H1 (cell line): ENCODE measurements at places on chromosomes 1 and 21.

DNA sequence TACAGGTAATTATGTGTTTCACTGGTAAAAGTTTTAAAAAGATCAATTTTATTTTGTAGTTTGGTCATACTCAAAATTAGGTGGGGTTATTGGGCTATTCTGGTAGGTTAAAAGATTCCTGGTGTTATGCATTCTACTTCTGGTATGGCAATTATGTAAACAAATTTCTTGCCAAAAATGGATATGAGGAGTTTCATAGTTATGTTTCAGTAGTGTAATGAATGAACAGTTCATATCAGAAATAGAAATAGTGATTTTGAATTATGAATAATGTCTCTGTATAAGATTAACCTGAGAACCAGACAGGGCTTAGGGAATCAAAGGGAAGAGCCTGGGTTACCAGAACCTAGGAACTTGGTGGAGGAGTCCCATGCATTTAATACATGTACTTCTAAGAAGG lies 15.9 kb downstream of the ATF6 start:
- no peaks in the 10 kb centered on the region for H3K36me3 ChIP-seq
- H3K27me3 ChIP-seq: no peaks in the 10 kb centered on the region
- no peak for DNase-seq
- no peak overlapping the region for H3K27ac ChIP-seq
- no peak overlapping the region for H3K4me3 ChIP-seq
- no peaks in the 10 kb centered on the region for H3K4me1 ChIP-seq

- H3K27me3 ChIP-seq: no peaks in the 10 kb centered on the region
- H3K4me3 ChIP-seq: no peak overlapping the region
- DNase-seq: no peak
- H3K36me3 ChIP-seq: no peaks in the 10 kb centered on the region
- peaks cover 3% of the 10 kb centered on the region; the same call in 1 of the 2 replicates for H3K4me1 ChIP-seq
Observed at GRCh38 chr21:37374027-37374426, 7.5 kb downstream of the DYRK1A start.

- H3K4me3 ChIP-seq: no peak overlapping the region
Observed at GRCh38 chr1:180562640-180563025, 3.9 kb downstream of the OVAAL start.

DNA sequence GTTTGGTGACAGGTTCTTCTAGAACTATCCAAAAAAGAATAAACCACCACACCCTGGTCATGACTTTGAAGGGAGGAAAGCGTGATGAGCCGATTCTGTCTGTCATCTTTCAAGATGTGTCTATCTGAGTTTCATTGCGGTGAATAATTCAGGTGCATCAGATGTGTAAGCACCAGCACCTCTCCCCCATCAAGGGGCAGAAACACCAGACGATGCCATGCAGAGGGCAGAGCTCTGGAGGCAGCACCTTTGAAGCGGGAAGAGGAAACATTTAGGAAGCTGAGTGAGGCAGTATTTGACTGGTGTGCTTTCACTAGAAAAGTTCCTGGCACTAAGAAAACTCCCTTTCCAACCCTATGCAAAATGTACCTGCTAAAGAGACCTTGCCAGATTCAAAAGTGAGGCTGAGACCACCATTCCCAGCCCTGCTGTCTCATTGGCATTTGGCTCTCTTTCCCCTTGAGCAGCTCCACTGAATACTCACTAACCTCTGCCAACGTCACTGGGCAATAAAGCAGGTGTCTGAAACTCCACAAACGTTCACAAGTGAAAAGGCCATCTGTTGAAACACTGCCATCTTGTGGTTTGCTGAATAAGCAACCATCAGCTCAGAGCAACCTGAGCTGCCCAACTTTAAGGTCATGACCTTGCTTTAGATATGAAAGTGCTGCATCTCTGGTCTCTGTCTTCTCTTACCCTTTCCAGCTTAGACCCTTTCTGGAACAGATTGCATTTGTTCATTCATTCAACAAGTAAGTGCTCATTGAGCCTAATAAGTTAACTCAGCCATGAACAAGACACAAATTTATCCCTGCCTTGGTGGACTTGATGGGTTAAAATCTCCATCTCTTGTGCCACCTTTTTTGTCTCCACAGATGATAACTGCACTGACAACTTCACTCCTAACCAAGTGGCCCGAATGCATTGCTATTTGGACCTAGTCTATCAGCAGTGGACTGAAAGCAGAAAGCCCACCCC lies 228.6 kb downstream of the PAPPA2 start:
- H3K27me3 ChIP-seq: no peaks in the 10 kb centered on the region
- no peak overlapping the region for H3K4me3 ChIP-seq
- no peak overlapping the region for H3K27ac ChIP-seq
- H3K4me1 ChIP-seq: peaks cover 7% of the 10 kb centered on the region
- H3K36me3 ChIP-seq: no peaks in the 10 kb centered on the region
- DNase-seq: no peak

- H3K36me3 ChIP-seq: no peaks in the 10 kb centered on the region
- no peak overlapping the region for H3K4me3 ChIP-seq
- no peak for DNase-seq
- no peaks in the 10 kb centered on the region for H3K4me1 ChIP-seq
Observed at GRCh38 chr1:217062586-217062985, 339.4 kb upstream of the ESRRG start.

GRCh38 chr1:204073837-204074273 lies 940 bp downstream of the SOX13 start:
- peaks cover 27% of the 10 kb centered on the region for H3K4me1 ChIP-seq
- no peaks in the 10 kb centered on the region for H3K36me3 ChIP-seq
- peak overlapping the region; percentile 98 for H3K4me3 ChIP-seq
- DNase-seq: no peak

GRCh38 chr1:227756172-227756959 lies 21.1 kb downstream of the SNAP47 start:
- no peaks in the 10 kb centered on the region for H3K4me1 ChIP-seq
- H3K27ac ChIP-seq: no peak overlapping the region
- no peaks in the 10 kb centered on the region for H3K27me3 ChIP-seq
- no peak for DNase-seq
- H3K4me3 ChIP-seq: no peak overlapping the region

GRCh38 chr1:108050911-108051629 lies 86.1 kb upstream of the VAV3 start:
- peaks cover 17% of the 10 kb centered on the region for H3K4me1 ChIP-seq
- H3K27ac ChIP-seq: no peak overlapping the region
- no peaks in the 10 kb centered on the region for H3K36me3 ChIP-seq
- no peak overlapping the region for H3K4me3 ChIP-seq

DNA sequence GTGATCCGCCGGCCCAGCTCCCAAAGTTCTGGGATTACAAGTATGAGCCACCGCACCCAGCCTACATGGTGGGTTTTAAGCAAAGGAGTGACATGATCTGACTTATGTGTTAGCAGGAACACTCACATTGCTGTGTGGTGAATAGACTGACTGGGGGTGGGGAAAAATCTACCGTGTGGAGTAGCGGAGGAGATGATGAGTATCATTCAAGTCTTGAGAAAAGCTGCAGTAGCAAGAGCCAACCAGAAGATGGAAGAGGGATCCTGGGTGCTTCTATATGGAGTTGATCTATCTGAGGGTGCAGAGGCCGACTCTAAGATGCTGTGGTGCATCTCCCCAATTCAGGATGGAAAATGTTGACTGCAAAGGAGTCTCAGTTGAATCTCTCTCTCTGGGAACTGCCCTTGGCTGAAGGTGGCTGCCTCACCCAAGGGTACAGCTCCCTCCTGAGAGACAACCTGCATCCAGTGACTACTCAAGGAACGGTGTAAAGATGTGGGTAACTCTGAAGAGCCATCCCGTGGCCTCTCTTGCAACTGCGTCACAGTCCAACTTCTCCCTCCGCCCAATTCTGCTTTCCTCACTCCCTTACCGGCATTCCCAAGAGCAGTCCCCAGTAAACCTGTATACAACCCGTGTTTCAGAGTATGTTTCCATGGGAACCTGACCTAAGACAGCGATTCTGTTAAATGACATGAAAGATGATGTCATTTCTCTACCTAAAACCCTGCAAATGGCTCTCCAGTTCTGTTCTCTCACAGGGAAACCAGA lies 7.4 kb upstream of the B3GALNT2 start:
- no peaks in the 10 kb centered on the region for H3K36me3 ChIP-seq
- H3K27me3 ChIP-seq: no peaks in the 10 kb centered on the region; the same call in 1 of the 2 replicates
- DNase-seq: no peak
- no peak overlapping the region for H3K4me3 ChIP-seq
- H3K4me1 ChIP-seq: no peaks in the 10 kb centered on the region

- DNase-seq: no peak
- H3K4me3 ChIP-seq: no peak overlapping the region
- H3K36me3 ChIP-seq: no peaks in the 10 kb centered on the region
- no peaks in the 10 kb centered on the region for H3K4me1 ChIP-seq
- H3K27me3 ChIP-seq: peaks cover 21% of the 10 kb centered on the region
- H3K27ac ChIP-seq: no peak overlapping the region
Observed at GRCh38 chr1:41377397-41377796, 16.2 kb downstream of the FOXO6 start.

DNA sequence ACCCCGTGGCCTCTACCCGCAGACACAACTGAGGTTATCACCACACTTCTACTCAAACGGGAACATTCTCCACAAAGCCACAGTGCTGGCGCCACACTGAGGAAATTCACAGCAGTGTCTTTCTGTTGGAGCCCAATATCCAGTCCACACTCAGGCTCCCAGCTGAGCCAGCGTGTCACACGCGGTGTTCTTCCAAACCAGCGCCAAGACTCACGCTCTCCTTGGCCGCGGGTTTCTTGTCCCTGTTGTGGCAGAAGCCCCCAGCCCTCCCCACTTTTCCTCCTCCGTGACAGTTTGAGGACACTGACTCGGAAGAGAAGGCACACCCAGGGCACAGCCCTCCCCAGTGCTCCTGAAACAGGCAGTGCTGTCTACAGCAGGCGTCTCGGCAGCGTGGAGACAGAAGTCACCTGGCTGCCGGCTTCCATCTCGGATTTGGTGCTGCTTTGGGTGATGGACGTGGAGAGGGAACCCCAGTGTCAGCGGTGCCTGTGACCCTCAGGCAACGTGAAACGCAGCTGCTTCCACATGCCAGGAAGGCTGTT lies 35.4 kb upstream of the AGPAT3 start:
- H3K36me3 ChIP-seq: no peaks in the 10 kb centered on the region
- H3K4me3 ChIP-seq: no peak overlapping the region
- H3K27ac ChIP-seq: no peak overlapping the region
- no peak for DNase-seq
- peaks cover 7% of the 10 kb centered on the region; the same call in 1 of the 2 replicates for H3K4me1 ChIP-seq
- no peaks in the 10 kb centered on the region for H3K27me3 ChIP-seq

DNA sequence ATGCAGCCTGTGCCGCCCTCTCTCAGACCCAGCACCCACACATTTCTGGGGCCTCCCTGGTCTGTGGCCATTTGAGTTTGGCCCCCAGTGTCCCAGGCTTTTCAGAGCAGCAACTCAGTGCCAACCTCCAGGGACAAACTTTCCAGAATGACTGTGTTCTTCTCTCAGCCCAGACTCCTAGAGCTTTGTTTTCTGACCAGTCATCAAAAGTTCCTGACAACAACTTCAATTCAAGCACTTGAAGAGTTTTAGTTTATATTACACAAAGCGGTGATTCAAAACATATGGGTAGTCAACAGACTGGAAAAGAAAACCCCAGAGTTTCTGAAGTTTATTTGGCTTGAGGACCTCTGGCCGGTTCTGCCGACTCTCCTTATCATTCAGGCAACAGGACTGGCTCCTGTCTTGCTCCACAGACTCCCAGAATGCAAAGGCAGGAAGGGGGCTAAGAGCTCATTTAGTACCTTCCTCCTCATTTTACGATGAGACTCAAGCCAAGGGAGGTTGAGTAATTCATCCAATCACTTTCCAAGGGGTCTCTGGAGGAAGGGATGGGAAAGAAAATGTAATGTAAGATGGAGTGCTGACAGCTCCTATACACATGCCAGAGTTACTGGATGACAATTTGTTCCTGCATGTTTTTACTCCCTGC lies 27.0 kb upstream of the TIAM1 start:
- H3K36me3 ChIP-seq: no peaks in the 10 kb centered on the region
- no peaks in the 10 kb centered on the region for H3K27me3 ChIP-seq
- no peak overlapping the region for H3K4me3 ChIP-seq
- H3K27ac ChIP-seq: no peak overlapping the region
- H3K4me1 ChIP-seq: no peaks in the 10 kb centered on the region

GRCh38 chr1:37036667-37037053 lies 2.3 kb upstream of the GRIK3 start:
- peaks cover 68% of the 10 kb centered on the region for H3K4me1 ChIP-seq
- H3K27me3 ChIP-seq: peaks cover 48% of the 10 kb centered on the region
- H3K36me3 ChIP-seq: no peaks in the 10 kb centered on the region; the same call in 1 of the 2 replicates
- H3K27ac ChIP-seq: no peak overlapping the region

GRCh38 chr1:81325397-81325796 lies 475.3 kb upstream of the ADGRL2 start:
- H3K27me3 ChIP-seq: no peaks in the 10 kb centered on the region
- H3K27ac ChIP-seq: no peak overlapping the region
- H3K36me3 ChIP-seq: no peaks in the 10 kb centered on the region
- H3K4me3 ChIP-seq: no peak overlapping the region

DNA sequence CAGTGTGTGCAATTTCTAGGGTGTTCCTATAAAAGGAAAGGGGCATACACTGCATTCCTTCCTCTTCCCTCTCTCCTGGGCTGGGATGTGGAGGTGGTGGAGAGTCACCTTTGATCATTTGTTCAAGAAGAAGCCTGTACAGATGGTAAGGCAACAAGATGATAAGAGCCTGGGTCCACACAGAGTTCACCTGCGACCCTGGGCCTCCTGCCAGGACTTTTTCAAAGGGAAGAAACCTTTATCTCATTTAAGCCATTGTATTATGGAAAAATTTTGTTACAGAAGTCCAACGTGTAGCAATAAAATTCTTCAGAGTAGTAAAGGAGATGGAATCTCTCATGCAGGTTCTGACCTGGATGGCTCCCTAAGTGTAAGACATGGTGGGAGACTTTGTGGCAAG lies 189.1 kb downstream of the MIS18A start:
- DNase-seq: no peak
- H3K4me1 ChIP-seq: no peaks in the 10 kb centered on the region
- H3K27ac ChIP-seq: no peak overlapping the region
- no peaks in the 10 kb centered on the region for H3K27me3 ChIP-seq
- H3K4me3 ChIP-seq: no peak overlapping the region
- H3K36me3 ChIP-seq: no peaks in the 10 kb centered on the region

GRCh38 chr21:22900490-22900889 lies 1902.3 kb downstream of the NCAM2 start:
- no peaks in the 10 kb centered on the region for H3K36me3 ChIP-seq
- H3K27me3 ChIP-seq: no peaks in the 10 kb centered on the region
- no peak overlapping the region for H3K27ac ChIP-seq
- no peaks in the 10 kb centered on the region for H3K4me1 ChIP-seq
- no peak overlapping the region for H3K4me3 ChIP-seq
